Fibroblast of upper back skin (primary cell): ENCODE measurements at places on chromosomes 11 and 22.

DNA sequence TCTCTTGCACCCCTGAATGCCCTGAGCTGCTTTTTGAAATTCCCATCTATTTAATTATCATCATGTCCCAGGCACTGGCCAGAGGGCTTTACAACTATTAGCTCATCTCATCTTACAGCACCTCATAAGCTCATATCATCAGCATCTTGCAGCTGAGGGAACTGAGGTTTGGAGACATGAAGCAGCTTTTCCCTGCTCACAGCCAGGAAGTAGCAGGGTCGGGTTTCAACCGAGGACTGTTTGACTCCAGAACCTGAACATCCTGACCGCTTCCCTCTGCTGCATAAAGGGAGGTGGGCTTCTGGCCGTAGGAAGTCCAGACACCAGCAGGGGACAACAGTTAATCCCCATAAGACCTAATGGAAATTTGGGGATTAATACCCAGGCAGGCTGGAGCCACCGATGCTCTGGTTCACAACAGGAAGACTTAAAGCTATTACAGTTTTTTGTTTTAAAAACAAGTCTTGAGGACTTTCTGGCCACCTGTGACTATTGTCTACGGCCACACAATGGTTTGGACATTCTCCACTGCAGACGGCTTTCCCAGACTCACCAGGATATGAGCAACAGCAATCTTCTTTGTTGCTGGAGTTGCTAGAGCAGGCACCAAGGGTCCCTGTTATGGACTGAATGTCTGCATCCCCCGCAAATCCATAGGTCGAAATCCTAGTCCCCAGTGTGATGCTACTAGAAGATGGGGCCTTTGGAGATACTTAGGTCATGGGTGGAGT is 47.4 kb downstream of the CHST1 start:
- no peak for DNase-seq

- DNase-seq = no peak
Measured at GRCh38 chr11:76424891-76425290, 19.9 kb upstream of the EMSY start.

DNA sequence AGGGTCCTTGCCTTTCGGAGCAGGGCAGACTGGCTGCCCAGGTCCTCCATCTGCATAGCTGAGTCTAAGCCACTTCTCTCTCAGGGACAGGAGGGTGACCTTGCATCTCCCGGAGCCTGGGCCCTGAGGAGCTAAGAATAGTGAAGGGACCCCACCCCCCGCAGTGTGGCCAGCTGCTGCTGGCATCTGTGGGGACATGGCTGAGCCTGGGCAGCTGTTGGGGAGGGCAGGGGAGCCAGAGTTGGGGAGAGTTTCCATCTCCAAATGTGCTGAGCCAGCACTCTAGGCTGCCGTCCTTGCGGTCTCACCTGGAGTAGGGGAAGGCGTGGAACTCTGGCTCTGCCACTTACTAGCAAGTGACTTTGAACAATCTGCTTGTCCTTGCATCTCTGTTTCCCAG is 34.8 kb upstream of the SHISAL1 start:
- DNase-seq = no peak

GRCh38 chr22:22605074-22605404 is 39.4 kb upstream of the GGTLC2 start:
- no peak for DNase-seq

- no peak for DNase-seq
Measured at GRCh38 chr11:123517559-123518364, 87.7 kb downstream of the GRAMD1B start.

- peak; percentile 80 for DNase-seq
Measured at GRCh38 chr22:21567456-21568346, at the start of gene UBE2L3. TSS of gene UBE2L3 (plus strand) at chr22:21567714. CDS start at chr22:21567745, 31 bp downstream.

DNA sequence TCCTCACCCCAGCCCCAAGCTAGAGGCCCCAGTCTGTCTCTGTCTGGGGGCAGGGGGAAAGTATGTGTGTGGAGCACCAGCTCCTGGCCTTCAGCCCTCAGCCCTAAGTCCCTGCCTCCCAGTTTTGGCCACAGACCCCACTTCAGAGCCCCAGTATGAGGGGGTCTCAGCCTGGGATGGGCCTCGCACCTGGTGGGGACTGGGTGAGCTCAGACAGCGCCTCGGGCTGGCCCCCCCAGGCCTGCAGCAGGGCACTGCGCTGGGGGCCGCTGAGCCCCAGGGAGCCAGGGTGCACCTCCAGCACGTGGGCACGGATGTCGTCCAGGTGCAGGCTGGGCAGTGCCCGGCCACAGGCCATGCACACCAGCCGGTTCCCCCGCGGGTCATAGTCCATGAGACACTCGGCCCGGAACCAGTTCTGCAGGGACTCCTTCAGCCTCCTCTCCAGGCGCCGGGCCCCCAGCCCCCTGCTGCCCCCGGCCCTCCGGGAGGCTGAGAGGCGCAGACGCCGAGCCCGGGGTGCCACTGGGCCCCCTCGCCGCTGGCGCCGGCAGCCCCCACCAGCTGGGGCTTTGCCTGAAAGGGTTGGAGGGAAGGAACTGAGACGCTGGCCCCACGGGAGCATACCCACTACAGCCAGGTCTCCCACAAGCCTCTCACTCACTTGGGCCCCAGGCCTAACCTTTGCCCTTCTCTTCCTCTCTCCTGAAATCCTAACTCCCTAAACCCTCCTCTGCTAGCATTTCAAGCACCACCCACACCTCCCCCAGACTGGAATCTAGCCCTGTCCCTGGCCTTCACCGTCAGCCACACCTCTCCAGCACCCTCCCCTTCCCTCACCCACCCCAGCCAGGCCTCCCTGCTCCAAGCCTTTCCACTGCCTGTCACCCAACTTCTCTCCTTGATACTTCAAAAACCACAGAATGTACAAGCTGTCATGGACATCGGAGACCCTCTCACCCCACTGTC is 3.6 kb downstream of the ZFTA start:
- no peak for DNase-seq

GRCh38 chr11:87440076-87440770 is 402.5 kb downstream of the TMEM135 start:
- DNase-seq = peak; percentile 57
